Left forelimb (tissue), 1 donor: ENCODE measurements at places on chromosomes 4 and X.

DNA sequence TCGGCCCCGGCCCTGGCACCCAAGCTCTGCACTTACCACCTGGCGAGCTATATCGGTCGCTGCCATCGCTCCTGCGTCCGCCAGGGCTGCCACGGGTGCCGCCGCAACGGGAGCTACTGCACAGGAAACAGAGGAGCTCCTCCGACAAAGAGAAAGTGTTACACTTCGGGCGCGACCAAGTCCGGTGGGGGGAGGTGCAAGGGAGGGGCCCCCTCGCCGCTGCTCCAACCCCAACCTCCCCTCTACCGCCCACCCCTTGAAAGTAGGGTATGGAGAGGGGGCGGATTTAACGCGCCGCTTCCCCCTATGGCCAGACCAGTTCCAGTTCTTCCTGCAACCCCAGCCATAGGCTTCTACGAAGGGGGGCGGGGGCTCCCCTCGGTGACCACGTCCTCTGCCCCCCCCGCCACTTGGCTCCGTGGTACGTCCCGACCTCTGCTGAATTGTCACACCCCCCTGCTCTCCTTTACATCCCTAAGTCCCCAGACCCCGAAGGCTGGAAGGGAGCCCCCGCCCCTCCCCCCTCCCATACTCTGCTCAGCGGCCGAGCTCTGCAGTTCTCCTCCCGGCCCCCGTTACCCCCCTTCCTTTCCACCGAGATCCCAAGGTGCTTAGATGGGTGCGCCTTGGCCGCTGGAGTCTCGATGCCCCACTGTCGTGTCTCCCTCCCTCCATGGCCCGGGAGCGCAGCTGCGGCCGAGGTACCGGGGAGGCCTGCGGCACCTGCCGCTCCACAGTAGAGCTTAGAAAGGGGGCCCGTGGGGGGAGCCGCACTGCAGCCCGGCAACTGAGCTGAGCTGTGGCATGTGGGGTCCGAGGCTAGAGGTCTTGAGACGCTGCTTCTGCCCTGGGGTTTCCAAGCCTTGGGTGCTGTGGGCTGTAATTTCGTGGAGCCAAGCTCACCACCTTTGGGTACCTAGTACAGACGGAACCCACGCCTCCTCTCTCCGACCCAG is at the start of gene SEPTIN6:
SEPTIN6 (minus strand) TSS at position 129 of the 956 bp plus-strand sequence; CDS start at position 66, 63 bp downstream.
- peak; percentile 81 for DNase-seq

DNA sequence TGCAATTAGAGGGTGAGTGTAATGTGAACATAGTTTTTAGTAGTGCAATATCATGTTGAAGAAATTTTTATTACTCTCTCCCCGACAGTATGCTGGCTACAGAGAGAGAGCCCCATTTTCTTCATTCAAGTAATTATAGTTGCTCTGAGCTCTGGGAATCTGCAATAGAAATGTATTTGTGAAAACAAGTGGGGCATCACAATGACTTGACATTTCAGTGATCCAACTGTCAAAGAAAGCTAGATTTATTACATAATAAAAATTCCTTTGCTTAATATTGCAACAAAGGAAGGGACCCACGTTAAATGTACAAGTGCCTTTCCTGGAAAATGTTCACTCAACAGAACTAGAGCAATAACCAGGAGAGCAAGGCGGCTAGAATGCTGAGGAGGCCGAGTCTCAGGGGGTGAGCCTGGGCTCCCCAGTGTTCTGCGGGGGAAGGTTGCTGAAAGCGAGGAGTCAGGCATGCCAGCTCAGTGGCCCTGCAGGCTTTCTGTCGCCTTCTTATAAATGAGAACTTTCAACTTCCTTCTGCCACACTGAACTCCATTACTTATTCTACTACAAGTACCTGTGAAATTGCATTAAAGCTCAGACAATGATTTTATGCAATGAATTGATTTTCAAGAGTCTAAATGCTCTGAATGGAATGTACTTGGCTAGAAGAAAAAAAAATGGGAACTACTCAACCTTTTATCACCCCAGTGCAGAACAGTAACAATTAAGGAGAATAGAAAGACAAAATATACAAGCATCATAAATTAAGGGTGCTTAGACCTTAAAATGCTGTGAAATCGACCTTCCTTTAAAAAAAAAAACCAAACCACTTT is 476.4 kb downstream of the AFF2 start:
- DNase-seq = no peak

DNA sequence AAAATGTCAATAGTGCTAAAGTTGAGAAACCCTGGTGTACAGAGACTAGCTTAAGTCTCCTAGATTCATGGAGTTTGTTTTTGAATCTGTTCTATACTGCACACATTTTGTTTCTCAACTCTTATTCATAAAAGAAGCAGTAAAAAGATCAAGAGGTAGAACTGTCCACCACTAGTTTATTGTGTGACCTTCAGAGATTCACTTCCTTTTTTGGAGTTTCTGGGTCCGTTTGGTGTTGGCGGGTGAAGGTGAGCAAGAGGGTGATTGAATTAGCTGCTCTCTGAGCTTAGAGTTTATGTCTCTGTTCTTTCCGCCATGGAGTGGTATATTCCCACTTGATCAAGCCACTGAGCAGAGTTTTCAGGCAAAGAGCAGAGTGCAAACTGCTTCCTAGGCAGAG is 21.4 kb upstream of the PLAC1 start:
- no peak for DNase-seq

GRCh38 chrX:41720125-41720779 is 3.7 kb upstream of the GPR82 start:
- no peak for DNase-seq

DNA sequence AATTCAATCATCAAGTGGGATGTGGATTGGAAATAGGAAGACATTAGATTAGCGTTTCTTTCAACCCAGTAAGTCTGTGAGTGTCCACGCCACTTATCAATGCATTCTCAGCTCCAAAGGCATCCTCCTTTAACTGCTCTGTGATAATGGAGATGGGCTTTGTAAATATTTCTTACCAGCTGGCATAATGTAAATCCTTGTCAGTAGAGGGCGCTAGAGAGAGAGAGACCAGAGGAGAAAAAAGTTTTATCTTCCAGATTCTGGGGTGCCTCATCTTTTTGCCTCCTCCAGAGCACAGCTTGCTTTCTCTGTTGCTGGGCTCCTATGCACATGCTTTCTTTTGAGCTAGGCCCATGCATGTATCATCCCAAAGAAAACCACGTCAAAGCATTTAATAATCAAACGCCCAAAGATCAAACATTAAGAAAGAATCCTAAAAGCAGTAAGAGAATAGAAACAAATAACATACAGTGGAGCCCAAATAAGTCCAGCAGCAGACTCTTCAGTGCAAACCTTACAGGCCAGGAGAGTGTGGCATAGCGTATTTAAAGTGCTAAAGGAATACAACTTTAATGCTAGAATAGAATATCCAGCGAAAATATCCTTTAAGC is 9.6 kb upstream of the MTMR1 start:
- DNase-seq = no peak

GRCh38 chr4:173231916-173232315 is 63.3 kb downstream of the GALNT7 start:
- no peak for DNase-seq

DNA sequence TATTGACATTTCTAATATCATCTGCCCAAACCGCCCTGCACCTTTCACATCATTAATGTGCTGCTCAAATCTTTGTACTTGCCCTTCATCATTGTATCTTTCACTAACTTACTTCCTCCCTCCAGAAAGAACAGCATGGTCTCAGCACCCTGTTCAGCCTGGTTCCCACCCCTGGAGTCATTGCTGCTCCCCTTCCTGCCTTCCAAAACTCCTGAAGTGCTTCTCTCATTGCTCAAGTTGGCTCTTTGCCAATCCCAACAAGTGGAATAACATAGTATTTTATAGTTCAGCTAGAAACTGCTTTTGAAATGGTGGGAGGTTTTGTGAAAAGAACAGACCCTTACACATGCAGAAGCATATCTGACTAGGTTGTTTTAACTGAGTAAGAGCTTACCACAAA is 14.0 kb upstream of the TTC29 start:
- DNase-seq = no peak

GRCh38 chrX:14173873-14174272 is 144.2 kb upstream of the GEMIN8 start:
- DNase-seq = no peak

GRCh38 chr4:40912460-40913184 is 162.9 kb downstream of the NSUN7 start:
- no peak for DNase-seq

- DNase-seq = no peak
These were observed 944 bp downstream of the KLF8 start for GRCh38 chrX:56233100-56233499.

DNA sequence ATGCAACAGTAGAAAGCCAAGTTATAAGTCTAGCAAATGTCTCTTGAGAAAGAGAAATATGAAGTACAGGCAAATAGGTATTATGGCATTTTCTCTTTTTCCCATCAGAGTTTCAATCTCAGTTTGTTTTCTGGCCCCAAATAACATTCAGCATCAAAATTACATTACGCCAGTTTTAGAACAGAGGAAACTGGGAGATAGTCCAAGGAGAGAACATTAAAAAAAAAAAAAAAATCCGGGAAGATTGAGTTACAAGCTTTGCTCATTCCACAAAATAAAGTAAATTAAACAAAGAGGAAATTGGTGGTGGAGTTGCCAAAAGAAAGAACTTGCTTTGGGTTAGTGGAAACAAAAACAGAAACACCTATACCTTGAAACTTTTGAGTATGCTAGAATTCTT is 50.4 kb upstream of the IL13RA2 start:
- no peak for DNase-seq

DNA sequence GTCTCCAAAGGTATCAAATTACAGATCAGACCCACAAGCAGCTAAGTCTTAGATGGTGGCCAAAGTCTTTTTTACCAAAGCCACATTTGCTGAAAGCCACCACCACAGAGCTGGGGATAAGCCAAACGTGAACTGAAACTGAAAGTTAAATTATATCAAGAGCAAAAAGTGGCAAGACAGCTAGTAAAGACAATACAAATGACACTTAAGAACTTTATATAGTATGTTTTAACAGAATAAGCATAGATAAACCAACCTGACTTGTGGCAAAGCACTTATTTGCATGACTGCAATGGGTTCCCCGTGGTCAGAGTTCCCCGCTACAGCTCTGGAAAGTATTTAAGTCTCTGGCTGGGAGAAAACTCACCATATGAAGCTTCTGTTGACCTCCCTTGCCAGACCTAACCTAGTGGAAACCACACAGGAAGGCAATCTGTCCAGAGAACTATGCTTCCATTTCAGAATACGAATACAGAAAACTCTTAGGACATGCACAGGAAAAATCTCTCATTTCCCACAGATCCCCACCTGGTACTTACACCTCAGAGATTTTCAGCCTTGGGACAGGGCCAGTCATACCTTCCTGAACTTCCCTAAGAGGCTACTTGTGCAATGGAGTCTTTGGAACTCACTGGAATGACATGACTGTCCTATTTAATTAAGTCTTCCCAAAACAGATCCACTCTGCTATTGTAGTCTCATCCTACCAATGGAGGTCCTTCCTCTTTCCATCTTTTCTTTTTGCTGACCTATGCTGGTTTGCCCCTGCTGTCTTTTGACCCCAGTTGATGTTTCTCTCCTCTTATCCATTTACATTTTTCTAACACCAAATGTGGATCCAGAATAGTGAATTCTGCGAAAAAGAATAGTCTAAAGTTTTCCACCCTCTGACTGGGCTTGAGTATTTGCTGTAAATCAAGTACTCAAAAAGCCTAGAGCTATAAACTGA is 225.1 kb downstream of the NR3C2 start:
- DNase-seq = no peak

DNA sequence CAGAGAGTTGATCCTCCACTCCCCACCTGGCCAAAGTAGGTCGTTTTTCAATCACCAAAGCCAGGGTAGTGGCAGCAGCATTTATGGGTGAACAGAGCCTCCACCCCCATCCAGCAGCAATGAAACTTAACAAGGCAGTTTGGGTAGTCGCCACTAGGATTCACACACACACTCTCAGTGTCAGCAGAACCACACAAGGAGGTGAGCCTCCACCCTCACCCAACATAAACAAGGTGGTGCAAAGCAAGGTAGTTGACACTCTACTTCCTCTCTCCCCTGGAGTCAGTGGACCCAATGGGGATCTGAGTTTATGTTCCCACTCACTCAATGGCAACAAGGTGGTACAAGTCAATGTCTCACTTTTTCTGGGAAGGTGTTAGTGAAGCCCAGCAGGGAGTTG is 50.4 kb upstream of the CCDC149 start:
- no peak for DNase-seq

DNA sequence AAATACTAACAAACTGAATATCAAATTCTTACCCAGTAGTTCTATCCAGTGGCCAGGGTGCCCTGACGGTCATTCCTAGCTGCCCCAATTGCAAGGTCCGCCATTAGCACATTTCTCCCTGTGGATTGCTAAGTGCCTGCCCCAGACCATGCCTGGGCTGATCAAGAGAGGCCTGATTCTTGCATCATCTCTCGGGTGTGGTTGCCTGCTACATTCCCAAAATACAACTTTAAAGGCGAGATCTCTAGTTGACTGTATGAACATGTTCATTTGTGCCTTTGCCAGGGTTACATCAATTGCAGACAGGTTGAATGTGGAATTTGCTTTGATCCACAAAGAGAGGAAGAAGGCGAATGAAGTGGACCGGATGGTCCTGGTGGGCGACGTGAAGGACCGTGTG is 28.0 kb downstream of the PRPS2 start:
- DNase-seq = no peak

DNA sequence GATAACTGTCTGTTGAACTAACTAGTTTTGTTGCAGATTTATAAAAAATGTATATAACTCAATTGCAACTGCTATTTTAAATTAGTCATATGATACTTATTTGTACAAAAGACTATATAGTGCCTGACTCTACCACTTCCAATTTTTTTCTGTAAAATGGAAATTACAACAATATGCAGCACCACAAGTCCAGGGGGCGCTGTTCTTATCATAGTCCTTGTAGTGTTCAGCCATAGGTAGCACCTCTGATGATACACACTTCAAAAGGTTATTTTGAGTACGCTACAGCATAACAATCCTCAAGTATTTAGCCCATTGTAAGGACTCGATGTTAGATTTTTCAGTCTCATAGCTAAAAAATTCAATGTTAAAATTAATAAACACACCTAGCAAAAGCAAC is 174.9 kb downstream of the CORIN start:
- no peak for DNase-seq

GRCh38 chr4:150982557-150983233 is 32.4 kb downstream of the LRBA start:
- DNase-seq = no peak

DNA sequence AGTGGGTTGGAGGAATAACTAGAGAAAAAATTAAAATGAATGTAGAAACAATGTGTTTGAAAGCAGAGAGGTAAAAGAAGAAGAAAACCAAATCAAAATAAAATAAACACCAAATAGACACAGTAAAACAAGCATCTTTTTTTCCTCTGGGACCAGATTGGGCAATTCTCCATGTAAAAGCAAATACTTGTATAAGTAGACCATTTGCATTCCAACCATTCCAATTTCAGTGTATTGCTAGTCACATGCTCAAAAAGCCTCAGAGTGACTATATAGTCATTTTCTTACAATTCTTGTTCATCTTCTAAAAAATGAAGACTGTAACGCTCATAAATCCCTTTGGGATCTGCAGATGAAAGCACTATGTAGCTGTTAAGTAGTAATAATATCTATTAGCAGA is 969.5 kb downstream of the PCDH18 start:
- no peak for DNase-seq

GRCh38 chr4:16931339-16932305 is 33.2 kb upstream of the LDB2 start:
- DNase-seq = no peak

- DNase-seq = no peak
These were observed 97.3 kb downstream of the NKX6-1 start for GRCh38 chr4:84401701-84402306.

GRCh38 chrX:16511796-16512776 is 137.9 kb upstream of the S100G start:
- DNase-seq = no peak
